ENCODE measurements at places on chromosomes 7 and 10.

- no peak for DNase-seq
Measured at GRCh38 chr10:49055221-49055849, 60.0 kb downstream of the VSTM4 start.

DNA sequence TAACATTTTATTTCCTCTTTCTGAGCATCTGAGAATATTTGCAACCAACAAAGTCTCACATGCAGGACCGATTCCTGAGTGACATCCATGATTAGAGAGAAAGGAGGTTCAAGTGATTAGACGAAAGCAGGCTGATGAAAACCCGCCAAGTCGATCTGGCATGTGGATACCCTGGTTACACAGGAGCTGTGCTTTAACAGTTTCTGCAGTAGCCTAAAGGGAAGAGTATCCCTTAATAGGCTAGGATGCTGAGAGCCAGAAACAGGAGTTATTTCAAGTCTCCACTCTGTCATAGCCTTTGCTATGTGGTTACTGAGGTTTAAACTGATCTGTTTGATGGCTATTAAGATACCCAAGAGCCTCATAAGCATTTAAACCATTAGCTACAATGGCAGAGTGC is 82.5 kb downstream of the PRKCQ start:
- DNase-seq = no peak

DNA sequence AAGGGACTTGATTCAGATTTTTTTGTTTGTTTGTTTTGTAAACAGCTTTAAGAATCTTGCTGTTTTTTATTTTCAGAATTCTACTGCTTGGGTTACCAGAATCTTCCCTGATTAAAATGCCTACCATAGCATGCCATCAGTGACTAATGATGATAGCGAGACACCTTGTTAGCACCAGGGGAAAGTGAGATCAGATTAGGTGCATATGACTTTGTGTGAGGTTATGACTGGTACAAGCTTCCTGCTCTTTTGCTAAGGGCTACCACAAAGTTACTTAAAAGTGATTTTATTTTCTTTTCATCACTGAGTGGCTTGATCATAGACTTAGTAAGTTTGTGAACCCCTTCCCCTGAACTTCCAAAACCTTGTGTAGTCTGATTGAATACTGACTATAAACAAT is 93.5 kb downstream of the SND1 start:
- DNase-seq = no peak

- DNase-seq = no peak
Measured at GRCh38 chr10:93601146-93601773, at the start of gene RBP4. Gene RBP4, minus strand, starts transcription at chr10:93601235. Its CDS starts 207 bp downstream, at chr10:93601028.

DNA sequence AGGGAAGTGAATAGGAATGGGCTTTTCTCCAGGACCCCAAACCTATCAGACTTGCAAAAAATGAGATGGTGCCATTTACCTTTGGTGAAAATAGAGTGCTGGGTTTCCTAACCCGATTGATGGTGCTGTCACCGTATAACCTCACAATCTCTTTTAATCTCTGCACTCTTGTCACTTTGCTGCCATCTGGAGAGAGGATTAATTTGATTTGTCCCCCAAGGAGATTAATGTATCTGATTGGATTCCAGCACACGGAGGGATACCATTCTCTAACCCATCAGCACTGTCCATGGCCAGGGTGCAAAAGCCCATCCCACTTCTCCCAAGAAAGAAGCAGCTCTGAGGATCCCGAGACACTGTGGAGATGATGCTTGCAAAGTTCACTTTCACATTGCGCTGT is 86.3 kb upstream of the NFE2L3 start:
- no peak for DNase-seq

DNA sequence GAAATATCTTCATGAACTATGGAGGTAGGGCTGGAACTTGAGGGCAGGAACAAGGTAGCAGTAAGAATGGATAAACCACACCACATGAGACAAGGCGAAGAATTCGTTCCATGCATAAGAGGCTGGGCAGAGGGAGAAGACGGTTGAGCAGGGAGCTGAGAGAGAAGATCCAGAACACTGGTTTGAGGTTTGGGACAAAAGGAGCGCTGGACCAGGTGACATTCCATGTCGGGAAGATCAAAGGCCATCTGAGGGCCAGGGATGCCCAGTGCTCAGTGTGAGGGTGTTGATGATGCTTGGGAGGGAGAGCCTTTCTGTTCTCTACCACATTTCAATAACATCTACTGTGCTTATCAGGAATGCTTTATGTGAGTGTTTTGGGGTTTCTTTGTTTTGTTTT is 52.8 kb downstream of the WIPF3 start:
- no peak for DNase-seq

- no peak for DNase-seq
Measured at GRCh38 chr7:95596198-95597063, at the start of gene PDK4. Gene PDK4, minus strand, starts transcription at chr7:95596516. Its CDS starts 223 bp downstream, at chr7:95596293.

DNA sequence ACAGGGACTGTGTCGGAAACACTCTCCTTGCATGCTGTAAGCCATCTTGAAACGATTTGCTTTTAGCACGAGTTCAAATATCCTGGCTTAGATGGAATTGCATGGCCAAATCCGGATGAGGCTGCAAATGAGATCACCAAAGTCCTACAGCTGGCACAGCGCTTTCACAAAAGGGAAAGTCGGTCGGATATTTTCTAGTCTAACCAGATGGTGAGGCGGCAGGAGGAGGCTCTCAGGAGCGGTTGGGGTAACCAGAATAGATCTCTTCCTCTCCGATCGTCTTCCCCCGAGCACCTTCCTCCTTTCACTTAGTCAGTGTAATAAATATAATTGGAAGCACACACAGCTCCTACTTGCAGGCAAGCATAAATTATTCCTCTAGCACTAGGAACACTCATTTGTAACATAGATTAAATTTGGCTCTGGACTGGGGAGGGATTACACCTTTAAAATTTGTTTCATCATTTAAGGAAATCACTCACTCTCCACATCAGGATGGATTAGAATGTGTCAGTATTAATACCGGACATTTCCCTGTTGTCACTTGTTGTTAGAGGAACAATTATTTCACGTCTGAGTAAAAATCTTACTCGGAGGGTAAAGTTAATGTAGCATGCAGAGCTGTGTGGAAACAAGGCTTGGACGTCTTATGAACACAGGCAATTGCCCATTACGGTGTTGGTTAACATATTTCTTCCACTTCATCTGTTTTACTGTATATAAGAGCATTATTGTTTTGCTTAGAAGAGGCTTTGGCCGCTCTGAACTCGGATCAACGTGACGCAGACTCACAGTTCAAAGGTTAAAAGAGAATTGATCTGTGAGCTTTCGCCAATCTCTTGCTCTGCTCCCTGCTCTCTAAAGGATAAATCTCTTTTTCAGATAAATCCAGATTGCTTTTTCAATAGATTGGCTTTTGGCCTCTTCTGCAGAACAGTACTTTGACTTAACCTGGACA is 857.9 kb downstream of the TYW1 start:
- DNase-seq = no peak

- no peak for DNase-seq
Measured at GRCh38 chr7:23662124-23662983, 17.6 kb upstream of the FAM221A start.

DNA sequence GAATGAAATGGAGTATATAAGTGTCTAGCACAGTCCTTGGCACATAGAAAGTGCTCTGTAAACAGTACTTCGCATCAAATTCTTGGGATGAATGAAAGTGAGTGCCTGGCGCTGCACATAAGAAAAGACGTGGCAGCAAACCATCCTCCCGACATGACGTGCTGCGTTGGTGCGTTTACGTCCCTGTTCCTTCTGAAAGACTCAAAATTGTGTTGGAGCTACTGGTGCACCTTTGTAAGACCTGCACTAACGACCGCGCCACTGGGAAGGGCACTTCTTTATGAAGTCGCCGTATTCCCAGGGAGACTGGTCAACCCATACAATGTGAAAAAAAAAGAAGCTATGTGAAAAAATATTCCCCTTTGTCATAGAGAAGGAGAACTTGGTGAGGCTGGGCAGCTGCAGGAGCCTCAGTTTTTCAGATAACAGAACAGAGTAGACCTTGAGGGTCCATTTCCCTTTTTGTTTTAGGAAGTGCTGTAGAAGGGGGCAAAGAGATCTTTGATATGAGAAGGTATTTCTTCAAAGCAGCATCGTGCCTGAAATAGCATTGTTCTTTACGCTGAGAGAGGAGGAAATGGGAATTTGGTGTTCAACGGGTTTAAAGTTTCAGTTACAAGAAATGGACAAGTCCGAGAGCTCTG is 91.7 kb downstream of the PTPRE start:
- no peak for DNase-seq

- no peak for DNase-seq
Measured at GRCh38 chr10:110147961-110148360, 59.4 kb upstream of the MXI1 start.

DNA sequence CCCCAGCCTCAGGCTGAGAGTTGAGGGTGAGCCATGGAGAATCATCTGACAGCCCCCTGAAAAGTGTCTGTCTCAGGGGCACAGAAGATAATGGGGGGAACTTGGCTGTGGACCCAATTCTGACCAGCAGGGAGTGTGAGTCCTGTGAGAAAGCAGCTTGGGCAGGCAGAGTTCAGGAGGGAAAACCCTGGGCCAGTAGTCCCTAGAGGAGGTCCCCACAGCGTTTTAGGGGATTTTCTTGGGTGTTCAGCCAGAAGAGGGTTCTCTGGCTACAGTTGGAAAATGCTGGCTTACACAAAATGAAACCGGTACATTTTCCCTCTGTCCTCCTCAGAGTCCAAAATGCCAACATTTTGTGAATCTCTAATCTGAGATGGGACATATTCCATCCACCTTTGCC is 35.8 kb upstream of the TRIM8 start:
- DNase-seq = no peak

GRCh38 chr7:99559175-99559915 is 903 bp downstream of the ZNF655 start:
- no peak for DNase-seq

GRCh38 chr7:150379441-150380379 is 580 bp downstream of the ZNF775 start:
- DNase-seq = no peak

- DNase-seq = peak; percentile 50
Measured at GRCh38 chr10:69043931-69044531, 43.9 kb upstream of the SRGN start.

- DNase-seq = no peak
Measured at GRCh38 chr7:80823057-80823456, 95.8 kb downstream of the SEMA3C start.

GRCh38 chr10:97312897-97313296 is 6.2 kb upstream of the FRAT1 start:
- no peak for DNase-seq

DNA sequence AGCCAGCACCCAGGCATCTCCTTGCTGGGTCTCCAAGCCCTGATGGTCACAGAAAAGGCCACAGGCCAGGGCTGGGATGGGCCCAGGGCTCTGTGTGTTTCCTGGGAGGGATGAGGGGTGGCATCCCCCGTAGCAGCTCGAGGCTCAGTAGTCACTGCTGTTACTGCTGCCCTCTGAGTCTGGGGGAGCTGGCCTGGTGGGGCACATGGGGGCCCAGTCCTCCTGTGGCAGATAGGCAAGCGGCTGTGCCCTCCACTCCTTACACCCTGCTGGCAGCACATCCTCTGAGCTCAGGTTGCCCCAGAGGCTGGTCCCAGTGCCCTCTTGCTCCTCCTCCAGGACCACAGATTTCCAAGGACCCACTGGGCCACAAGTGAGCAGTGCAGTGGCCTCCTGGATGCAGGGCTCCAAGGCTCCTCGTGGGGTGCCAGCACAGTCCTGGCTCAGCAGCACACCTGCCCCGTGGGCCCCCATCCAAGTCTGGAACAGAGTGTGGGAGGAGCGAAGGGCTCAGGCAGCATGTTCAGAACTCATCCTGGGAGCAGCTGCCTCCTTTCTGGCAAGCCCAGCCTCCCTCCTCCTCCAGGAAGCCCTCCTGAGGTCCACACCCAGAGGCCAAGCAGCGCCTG is 31.5 kb upstream of the TUBB8 start:
- DNase-seq = no peak

GRCh38 chr10:104387130-104387888 is 33.7 kb downstream of the CFAP58 start:
- peak; percentile 21 for DNase-seq

DNA sequence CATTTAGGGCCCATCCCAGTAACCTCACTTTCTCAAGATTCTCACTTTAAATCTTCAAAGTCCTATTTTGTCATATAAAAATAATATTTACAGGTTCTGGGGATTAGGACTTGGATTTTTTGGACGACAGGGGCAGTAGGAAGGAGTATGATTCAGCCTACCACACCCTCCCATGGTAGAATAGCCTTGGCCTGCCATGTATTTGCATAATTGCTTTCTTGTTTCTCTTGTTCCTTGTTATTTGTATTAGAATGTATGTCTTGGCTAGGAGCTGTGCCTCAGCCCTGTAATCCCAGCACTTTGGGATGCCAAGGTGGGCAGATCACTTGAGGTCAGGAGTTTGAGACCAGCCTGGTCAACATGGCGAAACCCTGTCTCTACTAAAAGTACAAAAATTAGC is 92.5 kb downstream of the ELAPOR2 start:
- DNase-seq = no peak

DNA sequence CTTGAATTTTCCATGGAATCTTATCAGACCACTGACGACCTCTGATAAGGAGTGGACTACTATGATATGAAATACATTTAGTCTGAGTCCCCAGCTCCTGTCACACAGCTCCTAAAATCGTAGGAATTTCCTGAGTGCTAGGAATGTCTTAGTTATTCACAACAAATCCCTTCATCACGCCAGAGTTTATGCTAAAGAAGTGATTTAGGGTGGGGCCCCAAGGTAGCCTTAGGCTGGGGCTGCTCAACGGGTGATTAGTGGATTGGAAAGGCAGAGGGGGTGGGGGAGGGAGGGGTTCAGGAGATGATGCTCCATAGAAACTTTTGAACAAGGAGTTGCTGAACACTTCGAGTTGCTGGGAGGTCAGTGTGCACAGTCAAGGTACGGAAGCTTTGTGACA is 7.0 kb upstream of the TET1 start:
- no peak for DNase-seq

- DNase-seq = no peak
Measured at GRCh38 chr7:20742913-20743312, 43.8 kb downstream of the SP8 start.

- no peak for DNase-seq
Measured at GRCh38 chr7:36086571-36086970, 66.5 kb upstream of the EEPD1 start.

GRCh38 chr10:121069061-121069850 is 218.1 kb downstream of the WDR11 start:
- DNase-seq = no peak

DNA sequence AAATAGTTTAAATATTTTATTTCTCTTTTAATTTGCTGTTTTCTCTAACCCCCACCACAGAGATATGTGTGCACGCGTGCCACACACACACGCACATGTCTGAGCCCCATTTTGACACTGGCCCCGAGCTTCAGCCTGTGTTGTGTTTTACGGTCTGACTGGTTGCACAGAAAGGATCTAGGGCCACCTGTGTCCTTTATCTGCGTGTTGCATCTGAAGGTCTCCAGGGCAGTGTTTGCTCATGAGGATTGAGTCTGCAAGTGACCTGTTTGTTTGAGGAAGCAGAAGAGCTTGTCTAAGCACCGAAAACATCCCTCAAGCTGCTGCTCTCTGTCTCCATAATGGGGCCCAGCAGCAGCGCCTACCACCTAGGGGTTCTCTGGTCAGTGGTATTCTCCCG is 266.4 kb upstream of the LYZL1 start:
- DNase-seq = no peak

Data from CD4-positive, alpha-beta T cell treated with Interleukin-17A for 1 hour (primary cell).